ENCODE measurements at places on chromosomes 16 and 17.
A peak's percentile ranks its signal among the peaks of the same experiment; 100 is the strongest.

DNA sequence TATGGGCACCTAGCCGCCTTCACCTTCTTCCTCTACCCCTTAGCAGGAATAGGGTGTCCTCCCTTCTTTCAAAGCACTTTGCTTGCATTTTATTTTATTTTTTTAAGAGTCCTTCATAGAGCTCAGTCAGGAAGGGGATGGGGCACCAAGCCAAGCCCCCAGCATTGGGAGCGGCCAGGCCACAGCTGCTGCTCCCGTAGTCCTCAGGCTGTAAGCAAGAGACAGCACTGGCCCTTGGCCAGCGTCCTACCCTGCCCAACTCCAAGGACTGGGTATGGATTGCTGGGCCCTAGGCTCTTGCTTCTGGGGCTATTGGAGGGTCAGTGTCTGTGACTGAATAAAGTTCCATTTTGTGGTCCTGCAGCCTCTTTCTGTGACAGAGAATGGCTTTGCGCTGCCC, 4.6 kb downstream of the TMUB2 start:
- DNase-seq: no peak

GRCh38 chr17:50630524-50631194, 4.0 kb upstream of the ABCC3 start:
- no peak for DNase-seq

- DNase-seq: no peak
Measured at GRCh38 chr16:85652431-85653221, 36.1 kb downstream of the GINS2 start.

DNA sequence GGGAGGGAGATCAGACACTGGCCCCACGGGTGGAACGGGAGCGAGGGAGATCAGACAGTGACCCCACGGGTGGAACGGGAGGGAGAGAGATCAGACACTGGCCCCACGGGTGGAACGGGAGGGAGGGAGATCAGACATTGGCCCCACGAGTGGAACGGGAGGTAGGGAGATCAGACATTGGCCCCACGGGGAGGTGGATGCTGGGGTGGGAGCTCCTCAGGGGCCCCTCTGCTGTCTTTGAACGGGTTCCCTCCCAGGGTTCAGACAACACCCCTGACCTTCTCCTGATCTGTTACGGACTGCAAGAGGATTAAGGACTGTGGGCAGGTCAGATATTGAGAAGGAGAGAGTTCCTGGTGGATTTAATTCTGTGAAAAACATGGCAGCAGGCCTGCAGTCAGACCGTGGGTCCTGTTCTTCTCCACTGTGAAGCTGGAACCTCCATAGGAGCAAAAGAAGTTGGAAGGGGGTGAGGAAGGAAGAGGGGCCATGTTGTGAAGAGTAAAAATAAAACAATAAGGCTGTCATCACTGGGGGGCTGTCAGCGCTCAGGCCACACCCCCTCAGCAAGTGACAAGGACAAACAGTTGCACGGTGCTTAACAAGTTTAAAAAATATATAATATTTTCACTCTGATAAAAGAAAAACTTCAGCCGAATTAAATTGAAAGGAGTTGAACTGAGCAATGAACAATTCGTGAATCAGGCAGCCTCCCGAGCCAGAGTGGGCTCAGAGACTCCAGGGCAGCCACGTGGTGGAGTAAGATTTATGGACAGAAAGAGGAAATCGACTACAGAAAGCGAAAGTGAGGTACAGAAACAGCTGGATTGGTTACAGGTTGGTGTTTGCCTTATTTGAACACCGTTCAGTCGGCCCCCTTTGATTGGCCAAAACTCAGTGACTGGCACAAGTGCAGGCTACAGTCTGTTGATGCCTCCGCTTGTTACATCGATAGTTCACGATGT, 348.7 kb upstream of the TNRC6C start:
- peak; percentile 51 for DNase-seq

DNA sequence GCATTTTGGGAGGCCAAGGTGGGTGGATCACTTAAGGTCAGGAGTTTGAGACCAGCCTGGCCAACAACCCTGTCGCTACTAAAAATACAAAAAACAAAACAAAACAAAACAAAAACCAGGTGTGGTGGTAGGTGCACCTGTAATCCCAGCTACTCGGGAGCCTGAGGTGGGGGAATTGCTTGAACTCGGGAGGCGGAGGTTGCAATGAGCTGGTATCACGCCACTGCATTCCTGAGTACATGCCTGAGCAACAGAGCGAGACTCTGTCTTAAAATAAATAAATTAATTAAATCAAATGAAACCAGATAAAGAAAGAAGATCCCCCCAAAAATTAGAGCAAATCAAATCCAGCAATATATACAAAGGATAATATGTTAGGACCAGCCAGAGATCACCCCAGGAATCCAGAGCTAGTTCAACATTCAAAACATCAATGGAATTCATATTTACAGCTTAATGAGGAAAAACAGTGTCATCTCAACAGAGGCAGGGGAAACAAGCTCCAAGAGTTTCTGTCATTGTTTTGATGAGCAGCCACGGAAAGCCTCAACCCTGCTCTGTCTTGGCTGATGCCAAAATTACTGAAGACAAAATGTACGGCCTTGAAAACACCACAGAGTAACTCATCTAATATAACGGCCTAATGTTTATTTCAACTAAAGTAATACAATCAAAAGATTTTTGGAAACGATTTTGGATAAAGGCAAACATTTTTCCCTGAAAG, 3.7 kb downstream of the PEMT start:
- no peak for DNase-seq

GRCh38 chr16:31216422-31217135, at the start of gene PYDC1:
PYDC1 (minus strand) TSS chr16:31217135; CDS start chr16:31217028, 107 bp downstream.
- DNase-seq: no peak

- DNase-seq: no peak
Measured at GRCh38 chr17:75970626-75971025, 8.3 kb downstream of the ACOX1 start.

DNA sequence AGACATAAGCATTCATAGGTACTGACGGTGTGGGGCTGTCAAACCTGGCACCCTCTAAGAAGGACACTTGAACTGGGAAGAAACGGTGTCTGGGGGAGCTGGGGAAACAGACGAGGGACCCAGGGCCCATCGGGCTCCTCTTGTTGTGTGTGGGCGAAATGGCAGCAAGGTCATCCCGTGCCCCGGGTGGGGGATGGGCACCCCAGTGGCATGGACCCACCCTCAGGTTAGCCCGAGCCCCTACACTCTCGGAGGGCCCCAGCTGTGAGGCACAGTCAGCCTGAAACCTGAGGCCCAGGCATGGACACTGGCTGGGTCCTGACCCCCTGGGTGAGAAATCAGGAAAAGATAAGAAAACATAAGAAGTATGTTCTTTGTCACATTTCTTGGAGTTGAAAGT, 57.1 kb downstream of the MYO18A start:
- no peak for DNase-seq

GRCh38 chr16:30557707-30557956, 542 bp downstream of the ZNF764 start:
- DNase-seq: no peak

- DNase-seq: no peak
Measured at GRCh38 chr16:253833-254232, 19.2 kb downstream of the FAM234A start.

DNA sequence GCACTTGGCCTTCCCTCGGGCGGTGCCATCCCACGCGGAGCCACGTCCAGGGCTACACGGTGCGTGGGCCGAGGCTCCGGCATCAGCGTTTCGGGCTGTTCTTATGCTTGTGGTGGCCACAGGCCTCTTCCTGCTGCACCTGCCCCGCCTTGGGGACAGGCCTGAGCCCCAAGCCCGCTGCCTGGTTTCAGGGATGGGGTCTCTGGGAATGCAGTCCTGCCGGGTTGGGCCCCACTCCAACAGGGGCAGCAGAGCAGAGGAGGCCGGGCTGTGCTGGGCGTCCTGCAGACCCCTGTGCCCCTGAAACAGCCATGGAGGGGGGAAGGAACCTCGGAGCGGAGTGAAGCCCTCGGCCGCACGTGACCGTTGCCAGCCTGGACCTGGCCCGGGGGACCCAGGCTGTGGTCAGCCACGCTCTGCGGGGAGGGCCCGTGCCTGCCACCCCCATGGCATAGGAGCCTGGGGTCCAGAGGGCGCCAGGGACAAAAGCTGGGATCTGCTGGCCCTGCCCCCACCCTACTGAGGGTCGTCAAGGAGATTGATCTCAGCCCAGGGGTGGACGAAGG, 453 bp upstream of the WFIKKN1 start:
- DNase-seq: no peak

DNA sequence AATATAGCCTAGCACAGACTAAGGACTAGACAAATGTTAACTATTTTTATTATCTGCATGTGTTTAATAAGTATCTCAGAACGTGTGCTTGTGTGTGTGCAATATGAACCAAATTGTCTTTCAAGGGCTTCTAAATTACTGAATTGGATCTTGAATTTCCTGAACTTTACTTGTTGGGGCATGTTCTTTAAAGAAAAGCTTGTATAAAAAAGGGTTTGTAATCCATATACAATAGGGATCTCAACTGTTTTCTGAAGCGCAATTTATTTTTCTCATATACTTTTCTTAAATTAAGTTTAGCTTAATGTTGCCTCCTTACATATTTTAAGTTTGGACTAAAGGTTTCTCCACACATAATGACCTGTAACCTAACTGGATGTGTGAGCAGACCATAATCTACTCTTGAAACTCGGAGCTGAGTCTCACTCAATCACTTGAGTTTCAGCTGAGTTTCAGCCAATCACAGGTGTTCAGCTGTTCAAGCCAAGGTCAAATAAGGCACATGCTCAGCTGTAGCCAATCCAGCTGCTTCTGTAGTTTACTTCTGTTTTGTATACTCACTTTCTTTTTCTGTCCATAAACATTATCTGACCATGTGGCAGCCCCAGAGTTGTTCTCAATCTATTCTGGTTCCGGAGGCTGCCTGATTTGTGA, 72.3 kb downstream of the CDK5R1 start:
- DNase-seq: no peak

DNA sequence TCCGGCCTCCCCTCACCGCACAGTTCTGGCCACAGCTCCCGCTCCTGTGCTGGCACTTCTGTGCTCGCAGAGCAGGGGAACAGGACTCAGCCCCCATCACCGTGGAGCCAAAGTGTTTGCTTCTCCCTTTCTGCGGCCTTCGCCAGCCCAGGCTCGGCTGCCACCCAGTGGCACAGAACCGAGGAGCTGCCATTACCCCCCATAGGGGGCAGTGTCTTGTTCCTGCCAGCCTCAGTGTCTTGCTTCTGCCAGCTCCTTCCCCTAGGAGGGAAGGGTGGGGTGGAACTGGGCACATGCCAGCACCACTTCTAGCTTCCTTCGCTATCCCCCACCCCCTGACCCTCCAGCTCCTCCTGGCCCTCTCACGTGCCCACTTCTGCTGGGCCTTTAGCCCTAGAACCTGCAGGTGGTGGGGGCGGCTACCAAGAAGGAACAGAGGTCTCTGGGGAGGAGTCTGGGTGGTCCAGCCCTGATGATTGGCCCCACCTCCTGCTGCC, 645 bp upstream of the ELMO3 start:
- no peak for DNase-seq

All from RPMI7951 (cell line).